Cortex of kidney (tissue), 1 donor: ENCODE measurements at places on chromosomes 13 and 19.

DNA sequence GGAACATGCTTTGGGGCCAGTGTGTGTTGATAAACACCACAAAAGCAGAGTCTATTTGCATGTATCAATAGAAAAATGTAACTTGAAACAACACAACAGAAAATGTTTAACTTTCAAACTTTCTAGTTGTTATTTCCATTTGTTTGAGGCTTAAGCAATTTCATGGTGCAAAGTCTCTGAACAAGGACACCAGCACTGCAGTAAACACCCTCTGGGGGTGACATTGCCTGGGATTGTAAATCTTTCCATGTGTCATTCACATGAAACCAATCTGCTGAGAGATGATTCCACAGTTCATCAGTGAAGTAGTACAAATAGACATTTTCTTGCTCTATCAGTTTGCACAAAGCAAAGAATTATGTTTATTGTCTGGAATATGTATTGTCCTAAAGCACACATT lies 124.5 kb downstream of the ITGBL1 start:
- DNase-seq, result no peak

- DNase-seq, result no peak
These were observed 17.9 kb downstream of the NECTIN2 start for GRCh38 chr19:44863990-44864389.

- no peak for DNase-seq
These were observed 24.3 kb downstream of the LYL1 start for GRCh38 chr19:13078381-13078780.

DNA sequence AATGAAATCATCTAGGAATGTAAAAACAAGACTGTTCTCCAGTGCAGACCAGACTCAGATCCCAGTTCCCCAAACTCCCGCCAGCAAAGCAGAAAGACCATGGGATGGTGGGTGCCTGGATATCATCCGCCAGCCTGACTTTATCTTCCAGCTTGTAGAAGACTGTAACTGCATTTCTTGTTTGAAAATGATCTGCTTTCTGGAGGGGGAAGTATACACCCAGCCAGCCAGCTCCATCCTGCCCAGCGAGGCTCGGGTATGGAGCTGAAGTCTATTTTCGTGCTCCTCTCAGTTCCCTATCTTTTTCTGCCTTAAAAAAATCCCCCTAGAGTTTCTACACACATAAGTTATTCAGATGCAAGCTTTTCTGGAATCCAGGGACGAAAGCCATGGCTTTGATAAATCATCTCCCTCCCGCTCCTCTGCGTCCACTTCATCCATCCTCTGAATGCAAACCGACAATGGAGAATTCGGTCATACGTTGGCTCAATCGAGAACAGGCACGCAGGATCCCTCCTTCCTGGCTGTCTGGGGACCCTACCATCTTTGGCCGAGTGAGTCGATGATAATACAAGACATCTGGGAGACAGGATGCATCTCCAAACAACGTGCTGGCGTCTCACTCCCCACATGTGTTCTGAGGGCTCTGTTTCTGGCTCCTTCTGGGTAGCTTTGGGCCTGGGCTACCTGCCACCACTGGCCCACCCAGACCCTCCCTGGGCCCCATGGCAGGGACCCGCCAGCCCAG lies 31.2 kb downstream of the CEBPG start:
- DNase-seq, result no peak

GRCh38 chr19:46825731-46826055 lies 25.0 kb downstream of the AP2S1 start:
- DNase-seq, result no peak

DNA sequence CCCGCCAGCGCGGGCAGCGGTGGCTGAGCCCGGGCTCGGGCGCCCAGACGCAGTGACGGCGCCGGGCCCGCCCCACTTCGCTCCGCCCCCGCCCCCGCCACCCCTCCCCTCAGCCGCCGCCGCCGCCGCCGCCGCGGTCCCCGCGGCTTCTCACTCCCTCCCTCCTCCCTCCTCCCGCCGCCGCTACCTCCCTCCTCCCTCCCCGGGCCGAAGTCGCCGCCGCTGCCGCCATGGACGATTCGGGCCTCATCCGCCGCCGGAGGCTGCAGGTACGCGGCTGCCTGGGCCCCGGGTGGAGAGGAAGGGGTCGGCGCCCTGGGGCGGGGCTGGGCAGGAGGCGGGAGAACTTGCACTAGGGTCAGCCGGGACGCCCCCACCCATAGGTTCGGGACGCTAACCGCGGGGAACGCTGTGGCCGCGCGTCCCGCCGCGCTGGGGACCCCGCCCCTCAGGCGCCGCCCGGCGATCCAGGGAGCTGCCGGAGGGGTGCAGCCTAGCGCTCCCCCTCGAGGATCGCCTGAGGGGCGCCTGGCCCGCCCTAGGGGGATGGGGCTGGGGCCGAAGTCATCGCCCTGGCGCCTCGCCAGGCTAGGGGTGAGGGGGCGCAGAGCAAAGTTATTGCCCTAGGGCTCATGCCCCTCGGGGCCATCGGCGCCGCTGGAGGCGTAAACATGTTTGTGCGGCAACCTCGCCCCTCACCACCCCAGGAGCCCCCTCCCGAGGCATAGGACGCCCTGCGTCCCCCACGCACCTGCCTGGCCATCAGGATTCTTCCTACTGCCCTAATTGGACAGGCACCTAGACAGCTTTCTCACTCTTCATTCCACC lies 427 bp downstream of the RTBDN start:
- no peak for DNase-seq

DNA sequence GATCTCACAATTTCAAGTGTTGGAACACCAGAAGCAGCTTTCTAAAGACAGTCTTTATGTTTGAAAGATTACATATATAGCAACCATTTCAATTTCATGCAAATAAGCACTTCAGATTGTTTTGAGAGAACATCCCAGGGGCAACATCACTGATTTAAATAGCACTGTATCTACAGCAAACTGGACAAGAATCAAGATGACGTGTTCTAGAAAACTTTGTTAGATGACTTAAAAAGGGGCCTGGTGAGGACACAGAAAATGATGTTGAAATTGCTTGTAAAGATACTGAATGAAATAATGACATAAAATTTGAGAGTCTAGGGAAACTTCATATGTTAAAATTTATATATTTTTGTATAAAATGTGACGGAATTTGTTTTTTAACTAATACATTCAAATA lies 277.1 kb downstream of the KLF12 start:
- no peak for DNase-seq

- DNase-seq, result no peak
These were observed 65.7 kb upstream of the ATP12A start for GRCh38 chr13:24614306-24615080.

DNA sequence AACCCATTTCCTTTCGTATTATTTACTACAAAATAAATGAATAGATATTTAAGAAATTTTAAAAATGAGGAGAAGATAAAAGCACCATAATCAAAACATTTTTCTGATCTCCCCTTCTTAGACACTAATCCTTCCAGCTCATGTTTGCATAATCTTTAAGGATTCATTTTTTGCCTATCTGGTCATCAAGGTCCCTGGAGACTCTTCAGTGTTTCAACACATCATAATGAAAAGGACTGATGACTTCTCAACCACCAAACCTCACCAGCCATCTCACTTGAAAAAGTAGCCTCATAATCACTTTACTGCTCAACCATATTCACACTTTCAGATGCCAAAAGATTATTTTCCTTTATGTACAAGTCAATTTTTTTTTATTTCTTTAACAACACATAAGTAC lies 80.1 kb downstream of the DCLK1 start:
- DNase-seq, result no peak

DNA sequence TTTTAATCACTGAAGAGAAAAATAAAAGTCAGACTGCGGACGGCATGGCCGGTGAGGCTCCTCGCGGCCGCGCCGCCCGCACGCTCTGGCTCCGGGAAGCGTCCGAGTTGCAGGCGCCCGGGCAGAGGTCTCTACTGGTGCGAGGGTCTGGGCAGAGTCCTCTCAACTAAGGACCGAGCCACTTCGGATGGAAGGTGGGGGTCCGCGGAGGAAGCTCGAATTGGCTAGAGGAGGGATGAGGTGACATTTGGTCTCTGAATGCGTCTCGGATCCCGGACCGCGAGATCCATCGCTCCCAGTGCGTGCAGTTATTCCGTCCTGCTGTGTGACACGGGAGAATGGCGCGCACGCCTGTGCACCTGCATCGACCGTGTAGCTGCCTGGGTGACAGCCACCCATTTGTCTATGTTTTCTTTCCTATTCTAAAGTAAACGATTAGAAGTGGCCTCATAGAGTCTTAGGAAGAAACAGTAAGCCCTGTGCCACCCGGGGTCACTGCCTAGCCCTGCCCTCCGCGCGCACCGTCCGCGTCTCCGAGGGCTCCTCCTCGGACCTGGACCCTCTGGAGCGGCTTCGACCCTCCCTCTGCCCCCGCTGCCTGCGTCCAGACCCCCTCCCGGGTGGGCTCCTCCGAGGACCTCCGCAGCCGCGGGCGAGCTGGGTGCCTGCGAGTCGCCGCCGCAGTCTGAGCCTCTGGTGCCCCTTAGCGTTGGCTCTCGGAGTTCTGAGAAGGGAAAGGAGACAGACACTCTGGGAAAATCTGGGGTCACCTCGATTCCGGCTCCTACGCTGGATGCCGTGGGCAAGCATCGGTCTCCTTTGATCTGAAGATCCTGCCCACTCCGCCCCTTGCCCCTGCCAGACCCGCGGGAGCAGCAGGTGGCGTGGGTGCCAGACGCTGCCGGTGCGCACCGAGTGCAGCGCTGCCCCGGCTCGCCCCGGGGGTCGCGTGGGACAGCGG lies 347.4 kb downstream of the LIG4 start:
- no peak for DNase-seq

DNA sequence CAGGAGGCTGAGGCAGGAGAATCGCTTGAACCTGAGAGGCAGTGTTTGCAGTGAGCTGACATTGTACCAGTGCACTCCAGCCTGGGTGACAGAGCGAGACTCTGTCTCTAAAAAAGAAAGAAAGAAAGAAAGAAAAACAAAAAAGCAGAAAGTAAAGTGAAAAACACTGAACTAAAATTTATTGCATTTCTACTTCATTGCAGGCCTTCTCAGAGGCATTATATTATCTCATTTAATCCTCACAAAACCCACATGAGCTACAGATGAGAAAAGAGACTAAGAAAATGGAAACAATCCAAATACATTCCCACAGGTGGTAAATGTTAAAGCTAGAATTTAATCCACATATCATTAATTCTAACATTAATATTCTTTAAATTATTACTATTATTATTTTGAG lies 147.2 kb upstream of the FREM2 start:
- no peak for DNase-seq

- no peak for DNase-seq
These were observed 119.7 kb upstream of the SPATA13 start for GRCh38 chr13:24040835-24041234.

DNA sequence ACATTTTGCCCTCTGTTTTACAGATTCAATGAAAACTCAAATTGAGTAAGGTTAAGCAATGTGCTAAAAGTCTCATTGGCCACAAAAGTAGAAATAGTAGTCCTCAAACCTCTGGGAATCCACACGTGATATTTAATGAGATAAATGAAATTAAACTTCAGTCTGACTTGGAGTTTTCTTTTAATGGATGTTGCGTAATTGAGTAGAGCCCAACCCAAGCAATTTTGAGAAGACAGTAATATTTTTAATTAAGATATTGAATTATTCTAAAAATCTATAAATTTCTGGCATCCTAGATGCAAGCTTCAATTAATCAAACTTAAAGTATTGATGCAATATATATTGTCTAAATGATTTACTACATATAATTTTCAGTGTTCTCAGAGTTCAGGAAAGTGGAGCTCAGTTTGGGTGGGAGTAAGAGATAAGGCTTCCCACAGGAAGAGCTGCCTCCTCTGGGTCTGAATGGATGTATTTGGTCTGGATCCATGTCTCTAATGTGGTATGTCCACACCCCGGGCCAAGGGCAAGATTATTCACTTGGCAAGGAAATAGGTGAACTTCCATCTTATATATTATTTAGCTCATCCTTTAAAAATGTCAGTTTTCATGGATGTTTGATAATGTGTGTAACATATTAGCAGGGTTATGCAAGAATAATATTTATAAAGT lies 6.9 kb downstream of the MBNL2 start:
- no peak for DNase-seq

DNA sequence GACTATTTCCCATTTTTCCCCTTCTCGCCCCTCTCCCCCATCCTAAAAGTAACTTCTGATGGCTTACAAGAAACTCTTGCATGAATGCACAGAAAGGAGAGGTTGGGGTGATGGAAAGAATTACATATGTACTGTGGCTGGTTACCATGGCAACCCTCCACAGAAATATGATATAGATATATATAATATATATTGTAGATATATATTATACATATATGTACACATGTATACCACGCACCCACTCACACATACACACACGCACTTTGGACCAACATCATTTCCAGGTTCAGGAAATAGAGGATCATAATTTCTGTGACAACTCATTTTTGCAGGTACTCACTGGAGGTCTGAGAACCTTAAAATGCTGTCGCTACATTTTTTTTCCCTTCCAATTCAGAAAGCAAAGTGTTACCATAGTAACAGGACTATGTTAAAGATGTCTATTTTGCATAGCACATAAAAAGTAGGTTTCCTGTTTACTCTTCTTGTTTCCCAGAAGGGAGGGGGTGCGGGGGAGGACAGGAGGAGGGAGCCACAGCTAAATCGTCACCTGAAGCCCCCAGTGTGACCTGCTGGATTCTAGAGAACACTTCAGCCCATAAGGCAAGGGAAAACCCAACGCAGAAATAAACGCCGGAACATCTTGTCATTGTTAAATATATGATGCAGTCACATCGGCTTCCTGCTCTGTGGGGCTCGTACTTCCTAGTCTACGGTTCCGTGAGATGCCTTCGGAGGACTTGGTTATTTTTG lies 44.7 kb downstream of the EFNB2 start:
- no peak for DNase-seq

DNA sequence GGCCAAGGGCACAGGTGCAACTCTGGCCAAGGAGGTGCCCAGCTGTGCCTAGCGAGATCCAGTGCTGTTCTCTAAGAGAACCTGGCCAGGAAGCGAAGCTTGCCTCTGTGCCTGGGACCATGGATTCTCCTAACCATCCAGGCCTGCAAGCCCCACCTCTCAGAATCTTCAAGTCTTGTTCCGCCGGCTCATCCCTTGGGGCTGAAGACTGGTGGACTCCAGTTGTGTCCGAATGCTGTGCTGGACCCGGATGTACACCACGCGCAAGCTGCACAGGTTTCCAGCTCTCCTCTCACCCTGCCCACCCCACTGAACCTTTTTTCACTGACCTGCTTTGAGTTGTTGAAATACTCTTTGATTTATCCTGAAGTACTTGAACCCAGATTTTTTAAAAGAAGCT lies 27.5 kb upstream of the MIR17HG start:
- DNase-seq, result no peak
